ENCODE measurements at places on chromosomes 7 and 10.
A peak's percentile ranks its signal among the peaks of the same experiment; 100 is the strongest.

DNA sequence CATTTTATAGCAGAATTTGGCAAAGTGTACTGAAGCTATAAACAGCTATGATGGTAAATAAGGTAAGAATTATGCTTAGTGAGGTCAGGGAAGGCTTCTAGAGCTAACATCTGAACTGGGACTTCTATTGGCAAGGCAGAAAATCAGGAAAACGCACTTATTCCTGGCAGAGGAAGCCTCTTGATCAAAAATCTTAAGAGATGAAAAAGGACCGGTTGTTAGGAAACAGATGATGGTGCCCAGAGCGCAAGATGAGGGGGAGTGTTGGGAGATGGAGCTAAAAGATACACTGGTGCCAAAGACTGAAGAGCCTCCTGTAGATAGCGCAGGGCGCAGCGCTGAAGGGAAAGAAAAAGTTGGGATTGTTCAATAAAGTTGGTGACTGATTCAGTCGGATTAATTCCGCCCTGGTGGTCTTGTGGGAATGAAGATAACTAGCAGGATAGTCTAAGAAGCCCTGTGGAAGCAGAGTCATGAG is 550 bp upstream of the CALU start:
- DNase-seq, result no peak

DNA sequence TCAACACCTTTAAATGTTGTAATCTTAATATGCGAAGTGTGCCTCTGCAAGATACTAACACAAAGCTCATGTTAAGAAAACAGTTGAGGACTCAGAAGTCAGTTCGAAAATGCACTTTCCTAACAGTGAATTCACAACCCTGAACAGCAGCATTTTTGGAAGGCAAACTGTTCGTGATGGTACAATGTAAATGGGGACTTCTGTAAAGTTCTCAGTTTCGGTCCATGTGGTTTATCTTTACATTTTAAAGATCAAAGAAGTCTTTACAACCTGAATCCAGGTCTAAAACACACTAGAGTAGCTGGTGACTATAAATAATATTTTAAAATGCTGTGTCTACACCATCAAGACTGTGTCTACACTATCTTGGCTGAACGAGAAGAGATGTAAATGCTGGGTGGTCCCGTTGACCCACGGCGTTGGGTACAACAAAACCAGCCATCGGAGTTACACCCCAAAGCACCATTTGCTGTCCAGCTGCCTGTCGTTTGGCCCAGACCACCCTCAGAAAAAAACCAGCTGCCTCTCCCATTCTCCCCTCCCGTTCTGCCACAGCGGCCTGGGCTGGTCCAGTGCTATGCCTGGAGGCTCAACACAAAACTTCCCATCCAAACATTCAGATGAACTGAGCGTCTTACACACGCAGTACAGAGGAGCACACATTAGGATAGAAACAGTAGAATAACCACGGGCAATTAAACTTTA is 42.9 kb downstream of the MKI67 start:
- DNase-seq, result no peak

DNA sequence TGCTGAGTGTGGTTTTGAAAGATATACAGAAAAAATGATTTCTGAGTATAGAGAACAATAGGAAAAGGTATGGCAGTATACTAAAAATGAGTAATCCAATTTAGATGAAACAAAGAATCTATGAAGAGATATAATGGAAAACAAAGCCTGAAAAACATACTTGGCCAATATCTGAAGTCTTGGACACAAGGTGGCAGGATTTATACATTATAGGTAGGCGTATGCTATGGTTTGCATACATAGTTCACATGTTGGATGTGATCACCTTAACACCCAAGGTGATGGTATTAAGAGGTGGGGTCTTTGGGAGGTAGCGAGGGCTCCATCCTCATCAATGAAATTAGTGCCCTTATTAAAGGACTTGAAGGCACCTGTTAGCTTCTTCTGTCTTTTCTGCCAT is 34.5 kb upstream of the BPGM start:
- no peak for DNase-seq

- DNase-seq, result no peak
These were observed 57.8 kb upstream of the LANCL2 start for GRCh38 chr7:55307123-55307916.

GRCh38 chr10:79056736-79057391 is 11.9 kb upstream of the ZMIZ1 start:
- no peak for DNase-seq

GRCh38 chr7:21450941-21451340 is 23.1 kb downstream of the SP4 start:
- no peak for DNase-seq

DNA sequence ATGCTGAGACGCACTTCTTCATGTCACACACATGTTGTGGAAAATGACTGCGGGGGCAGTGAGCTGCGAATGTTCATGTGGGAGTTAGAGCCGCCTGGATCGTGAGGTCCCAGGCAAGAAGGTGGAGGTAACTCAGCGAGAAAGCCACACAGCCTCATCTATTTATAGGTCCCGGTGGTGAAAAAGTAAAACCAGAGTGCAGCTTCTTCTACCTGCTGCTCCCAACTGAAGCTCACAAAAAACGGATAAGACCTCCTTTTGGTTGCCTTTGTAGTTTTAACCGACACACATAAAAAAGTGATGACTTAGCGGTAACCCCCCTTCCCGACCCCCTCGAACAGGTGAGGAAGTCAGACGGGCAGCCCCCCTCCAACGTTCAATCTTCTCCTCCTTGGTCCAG is 276.9 kb downstream of the GATA3 start:
- DNase-seq, result no peak

- DNase-seq, result no peak
These were observed 392.5 kb downstream of the NRG3 start for GRCh38 chr10:82267465-82267864.

- DNase-seq, result no peak
These were observed 46.0 kb upstream of the TCF7L2 start for GRCh38 chr10:112904000-112904399.

DNA sequence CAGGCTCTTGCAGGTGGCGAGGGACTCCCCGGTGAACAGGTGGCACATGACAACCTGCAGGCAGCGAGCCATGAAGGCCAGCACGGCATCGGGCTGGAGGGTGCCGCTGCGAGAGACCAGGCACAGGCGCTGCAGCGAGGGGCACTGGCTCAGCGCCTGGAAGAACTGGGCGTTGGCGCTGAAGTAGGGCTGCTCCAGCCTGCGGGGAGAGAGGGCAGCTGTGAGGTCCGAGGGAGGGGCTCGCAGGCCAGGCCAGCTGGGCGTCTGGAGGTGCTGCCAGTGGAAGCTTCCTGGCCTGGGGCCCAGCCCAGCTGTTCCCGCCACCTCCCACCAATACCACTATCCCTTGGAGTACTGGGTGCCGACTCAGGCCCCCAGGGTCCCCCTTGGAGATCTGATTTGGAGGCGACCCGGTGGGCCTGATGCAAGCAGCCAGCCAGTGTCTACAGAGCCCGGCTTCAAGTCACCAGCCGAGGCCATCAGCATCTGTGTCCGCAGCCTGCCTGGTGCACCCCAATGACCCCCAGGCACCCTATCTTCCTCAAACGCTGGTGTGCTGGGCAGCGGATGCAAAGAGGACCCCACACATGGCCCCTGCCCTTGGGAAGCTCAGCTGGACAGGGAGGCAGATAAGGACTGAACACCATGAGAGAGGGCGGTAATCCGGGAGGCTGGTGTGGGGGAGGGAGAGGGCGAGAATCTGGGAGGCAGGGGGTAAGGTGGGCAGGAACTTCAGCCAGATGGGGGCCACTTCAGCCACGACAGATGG is 67.8 kb upstream of the TNRC18 start:
- no peak for DNase-seq

GRCh38 chr7:27616914-27617548 is 45.7 kb downstream of the HIBADH start:
- no peak for DNase-seq

- DNase-seq, result no peak
These were observed 221.4 kb downstream of the BICC1 start for GRCh38 chr10:58734116-58734515.

GRCh38 chr10:121310151-121310711 is 288.0 kb downstream of the FGFR2 start:
- peak; percentile 11 for DNase-seq

DNA sequence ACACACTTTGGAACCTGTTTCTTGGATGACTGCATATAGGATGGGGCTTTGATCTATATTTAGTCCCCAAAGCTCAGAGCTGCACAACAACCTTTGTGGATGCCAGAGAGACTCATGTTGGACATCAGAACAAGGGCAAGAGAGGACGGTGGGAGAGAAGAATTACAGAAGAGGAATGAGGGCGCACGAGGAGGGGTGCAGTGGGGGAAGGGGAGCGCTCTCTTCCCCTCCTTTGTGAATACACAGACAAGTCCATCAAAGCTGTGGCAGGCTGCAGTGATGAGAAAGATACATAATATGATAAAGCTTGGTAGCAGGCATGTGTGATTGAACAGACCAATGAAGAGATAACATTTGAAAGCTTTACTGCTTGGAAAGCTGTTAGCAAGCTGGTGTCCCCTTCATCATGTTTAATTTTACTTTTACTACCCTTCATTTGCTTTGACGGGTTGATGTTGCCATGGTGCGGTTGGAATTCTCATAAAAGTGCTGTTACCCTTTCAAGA is 857.8 kb downstream of the KCNMA1 start:
- no peak for DNase-seq

DNA sequence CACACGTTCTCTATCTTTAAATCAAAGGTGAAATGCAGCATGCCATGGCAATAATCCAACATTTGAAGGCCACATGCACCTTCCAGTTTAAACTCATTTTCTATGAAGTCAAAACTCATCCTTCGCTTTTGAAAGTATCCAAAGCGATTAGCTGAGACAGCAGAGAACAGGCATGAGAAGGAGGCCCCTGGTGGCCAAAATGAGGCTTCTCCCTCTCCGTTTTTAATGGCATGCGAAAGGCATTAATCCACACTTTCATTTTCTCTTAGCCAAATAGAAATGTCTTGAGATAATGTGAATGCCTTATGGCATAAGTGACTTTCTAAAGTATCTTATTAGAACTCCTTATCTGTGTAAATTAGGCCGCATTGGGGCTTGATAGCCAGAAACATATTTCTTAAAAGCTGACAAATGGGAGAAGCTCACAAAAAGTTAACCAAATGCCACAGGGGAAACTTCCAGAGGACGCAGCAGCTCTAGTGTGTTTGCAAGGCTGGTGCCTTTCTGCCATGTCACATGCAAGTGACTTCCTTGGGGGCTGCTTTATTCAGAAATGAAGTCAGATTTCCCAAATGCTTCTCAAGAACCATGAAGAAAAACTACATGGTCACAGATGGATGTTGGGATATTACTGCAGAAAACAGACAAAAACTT is 1189.6 kb downstream of the SORCS1 start:
- peak; percentile 41 for DNase-seq

DNA sequence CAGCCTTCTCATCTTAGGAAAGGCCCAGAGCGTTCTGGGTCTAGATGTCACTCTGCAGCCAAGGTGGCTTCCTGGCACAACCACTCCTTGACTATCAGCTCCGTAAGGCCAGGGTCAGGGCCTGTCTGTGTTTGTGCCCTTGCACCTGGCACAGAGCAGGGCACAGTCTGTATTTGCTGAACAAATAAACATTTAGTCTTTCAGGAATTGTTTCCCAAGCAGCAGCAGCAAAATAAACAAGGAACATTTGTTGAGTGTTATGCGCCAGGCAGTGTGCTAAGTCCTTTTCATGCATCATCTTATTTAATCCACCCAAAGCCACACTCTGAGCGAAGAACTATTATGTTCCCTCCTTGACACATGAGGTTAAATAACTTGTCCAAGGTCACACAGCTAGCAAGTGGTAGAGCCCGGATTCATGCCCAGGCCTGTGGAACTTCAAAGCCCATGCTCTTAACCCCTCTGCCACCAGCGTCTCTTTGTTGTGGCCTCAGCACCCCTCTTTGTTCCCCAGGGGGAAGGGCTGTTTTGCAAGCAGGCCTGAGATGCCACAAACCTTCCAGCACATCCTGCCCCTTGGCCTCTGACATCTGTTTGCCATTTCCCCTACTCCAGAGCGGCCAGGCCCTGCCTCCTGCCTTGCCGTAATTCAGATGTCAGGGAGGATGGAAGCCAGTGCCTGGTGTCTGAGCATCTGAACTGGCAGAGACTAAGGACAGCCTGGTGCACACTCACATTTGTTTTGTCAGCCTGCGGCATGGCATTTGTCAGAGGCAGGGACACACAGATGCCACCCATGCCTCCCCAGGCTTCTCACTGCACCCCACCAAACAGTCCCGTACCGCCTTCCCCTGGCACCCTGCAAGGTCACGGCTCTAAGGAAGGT is 325.8 kb upstream of the ZMIZ1 start:
- no peak for DNase-seq

- no peak for DNase-seq
These were observed 89.0 kb downstream of the NEURL1 start for GRCh38 chr10:103582331-103583123.

GRCh38 chr7:124459101-124460055 is 306.2 kb downstream of the GPR37 start:
- no peak for DNase-seq

DNA sequence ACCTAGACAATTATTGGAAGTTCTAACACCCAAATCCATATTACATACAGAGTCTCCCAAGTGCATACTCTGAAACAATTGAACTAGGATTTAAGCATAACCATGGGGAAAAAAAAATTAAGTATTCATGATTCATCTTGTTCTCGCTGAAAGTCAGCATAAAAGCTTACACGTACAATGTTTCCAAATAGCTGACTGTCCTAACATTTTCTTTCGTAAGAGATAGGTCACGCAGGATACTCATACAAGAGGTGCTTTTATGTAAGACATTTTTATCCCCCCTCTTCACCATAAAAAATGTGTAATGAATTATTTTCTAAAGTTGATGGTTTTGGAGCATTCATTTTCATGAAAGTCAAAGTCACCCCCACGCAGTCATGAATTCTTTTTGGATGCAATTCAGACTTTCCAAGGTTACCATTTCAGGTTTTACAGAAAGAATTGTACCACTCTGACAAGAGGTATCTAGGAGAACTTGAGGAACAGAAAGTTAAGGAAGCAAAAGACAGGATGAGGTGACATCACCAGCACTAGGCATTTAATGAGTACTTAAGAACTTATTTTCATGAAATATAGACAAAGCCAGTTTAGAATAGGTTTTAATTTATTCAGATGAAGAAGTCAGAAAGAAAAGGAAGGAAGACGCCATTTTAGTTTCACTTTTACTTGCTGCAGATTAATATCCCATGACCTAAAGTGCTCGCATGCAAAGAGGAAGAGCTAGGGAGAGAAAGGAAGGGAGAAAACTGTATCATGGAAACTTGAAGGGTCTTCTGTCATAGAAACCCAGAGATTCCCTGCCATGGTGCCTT is 55.8 kb downstream of the TMEM26 start:
- DNase-seq, result peak; percentile 79

DNA sequence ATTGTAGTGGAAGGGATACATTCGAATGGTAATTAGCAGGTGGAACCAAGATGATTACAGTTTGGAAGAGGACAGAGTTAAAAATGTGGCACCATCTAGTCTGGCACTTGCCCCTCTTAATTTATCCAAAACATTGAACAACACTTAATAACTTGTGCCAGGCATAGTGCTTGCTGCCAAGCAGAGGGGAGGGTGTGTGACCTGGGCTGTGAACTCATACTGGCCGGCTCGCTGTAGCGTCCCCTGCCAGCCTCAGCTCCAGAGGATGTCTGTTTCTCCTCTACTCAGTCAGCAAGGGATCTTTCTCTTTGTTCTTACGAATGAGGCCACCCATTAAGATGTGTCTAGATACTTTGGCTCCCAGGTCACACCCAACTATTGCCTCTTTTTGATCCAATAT is 179.4 kb upstream of the INHBA start:
- DNase-seq, result no peak

GRCh38 chr7:100093498-100093897 is 4.7 kb downstream of the COPS6 start:
- DNase-seq, result no peak

- DNase-seq, result no peak
These were observed 499.4 kb downstream of the RPS24 start for GRCh38 chr10:78533098-78533497.

GRCh38 chr10:67606572-67606971 is 89.4 kb downstream of the CTNNA3 start:
- DNase-seq, result no peak
